IMR-90 (cell line): ENCODE measurements at places on chromosomes 16 and 17. TPM values are rescaled to one million over a fixed set of nuclear protein-coding genes. Genes with fewer than 3 reads are reported as not detected.

TNFSF13 gene
- total RNA-seq, result 0.56 TPM in 1 of 2 replicates, not detected in the other

KRTAP4-4 gene
- not detected in 2 replicates for total RNA-seq

MAPT gene
- total RNA-seq, result under 0.01 and 0.18 TPM in 2 replicates

SRP68 gene
- total RNA-seq, result 47.1 and 47.2 TPM in 2 replicates

CHST4 gene
- under 0.01 TPM in 1 of 2 replicates, not detected in the other for total RNA-seq

ACSF2 gene
- total RNA-seq, result 15.0 and 18.5 TPM in 2 replicates

PPP1R27 gene
- not detected in 2 replicates for total RNA-seq

KRTAP1-1 gene
- 0.83 and 0.90 TPM in 2 replicates for total RNA-seq

SALL1 gene
- total RNA-seq, result 0.83 and 0.90 TPM in 2 replicates

SP6 gene
- total RNA-seq, result under 0.01 TPM in 2 replicates

KRT32 gene
- total RNA-seq, result not detected in 2 replicates

CTRB2 gene
- total RNA-seq, result not detected in 2 replicates

VTN gene
- total RNA-seq, result under 0.01 and 0.18 TPM in 2 replicates

HSF5 gene
- total RNA-seq, result not detected in 2 replicates

KCNG4 gene
- total RNA-seq, result not detected in 2 replicates

NLRP1 gene
- 134 and 172 TPM in 2 replicates for total RNA-seq

HBA2 gene
- not detected in 2 replicates for total RNA-seq

PRSS33 gene
- not detected in 2 replicates for total RNA-seq

C1QL1 gene
- total RNA-seq, result 0.18 and 0.28 TPM in 2 replicates

ATP5PD gene
- total RNA-seq, result 365 and 373 TPM in 2 replicates

OR3A3 gene
- total RNA-seq, result not detected in 2 replicates

PDILT gene
- total RNA-seq, result not detected in 2 replicates

ZSCAN10 gene
- total RNA-seq, result not detected in 2 replicates

IGF2BP1 gene
- 10.2 and 11.9 TPM in 2 replicates for total RNA-seq

GPR139 gene
- total RNA-seq, result not detected in 2 replicates

DNAH17 gene
- total RNA-seq, result not detected in 2 replicates

ATP6V0A1 gene
- 18.8 and 23.6 TPM in 2 replicates for total RNA-seq

CCL8 gene
- total RNA-seq, result not detected in 2 replicates

LLGL2 gene
- 0.54 and 0.56 TPM in 2 replicates for total RNA-seq

G6PC1 gene
- not detected in 2 replicates for total RNA-seq

CA4 gene
- total RNA-seq, result not detected in 2 replicates

OMG gene
- 0.18 TPM in 1 of 2 replicates, not detected in the other for total RNA-seq

PRCD gene
- total RNA-seq, result under 0.01 TPM in 1 of 2 replicates, not detected in the other

TMEM106A gene
- 1.4 and 2.2 TPM in 2 replicates for total RNA-seq

WNT3 gene
- total RNA-seq, result 0.56 and 0.72 TPM in 2 replicates

MGRN1 gene
- total RNA-seq, result 11.7 and 13.9 TPM in 2 replicates

DNAH2 gene
- under 0.01 TPM in 2 replicates for total RNA-seq

HAPSTR1 gene
- 56.5 and 81.9 TPM in 2 replicates for total RNA-seq

RANGRF gene
- 16.1 and 19.5 TPM in 2 replicates for total RNA-seq

C16orf92 gene
- not detected in 2 replicates for total RNA-seq

EVPLL gene
- total RNA-seq, result not detected in 2 replicates

KRTAP4-16 gene
- not detected in 2 replicates for total RNA-seq

TMC5 gene
- not detected in 2 replicates for total RNA-seq

ALOX15 gene
- total RNA-seq, result not detected in 2 replicates

ZNF19 gene
- total RNA-seq, result 2.8 and 2.9 TPM in 2 replicates

C16orf96 gene
- not detected in 2 replicates for total RNA-seq

IGFBP4 gene
- total RNA-seq, result 257 and 308 TPM in 2 replicates

PERCC1 gene
- not detected in 2 replicates for total RNA-seq

KRTAP9-4 gene
- total RNA-seq, result not detected in 2 replicates
